ENCODE measurements at places on chromosomes 16 and 17. TPM values are rescaled to one million over a fixed set of nuclear protein-coding genes. Genes with fewer than 3 reads are reported as not detected.

The TERB1 gene
- total RNA-seq: 0.11 TPM

The CCDC200 gene
- not detected for total RNA-seq

The ZNF205 gene
- total RNA-seq: 8.2 TPM

The FBXL19 gene
- total RNA-seq: 20.5 TPM

The IL17C gene
- not detected for total RNA-seq

The ASPSCR1 gene
- total RNA-seq: 35.9 TPM

The KRT28 gene
- not detected for total RNA-seq

The HS3ST3A1 gene
- total RNA-seq: 0.92 TPM

The JPH3 gene
- 0.18 TPM for total RNA-seq
